ENCODE measurements at places on chromosomes 4 and X. TPM values are rescaled to one million over a fixed set of nuclear protein-coding genes. Genes with fewer than 3 reads are reported as not detected.

DNAAF6 gene
- total RNA-seq, result not detected

ABCB7 gene
- total RNA-seq, result 18.9 TPM

DCAF12L2 gene
- total RNA-seq, result not detected

- H3K4me1 ChIP-seq, result no peaks in the 10 kb centered on the region
- no peaks in the 10 kb centered on the region for H3K27me3 ChIP-seq
- DNase-seq, result no peak
- H3K4me3 ChIP-seq, result no peak overlapping the region
Measured at GRCh38 chrX:33078273-33078672, 133.1 kb downstream of the DMD start.

DNA sequence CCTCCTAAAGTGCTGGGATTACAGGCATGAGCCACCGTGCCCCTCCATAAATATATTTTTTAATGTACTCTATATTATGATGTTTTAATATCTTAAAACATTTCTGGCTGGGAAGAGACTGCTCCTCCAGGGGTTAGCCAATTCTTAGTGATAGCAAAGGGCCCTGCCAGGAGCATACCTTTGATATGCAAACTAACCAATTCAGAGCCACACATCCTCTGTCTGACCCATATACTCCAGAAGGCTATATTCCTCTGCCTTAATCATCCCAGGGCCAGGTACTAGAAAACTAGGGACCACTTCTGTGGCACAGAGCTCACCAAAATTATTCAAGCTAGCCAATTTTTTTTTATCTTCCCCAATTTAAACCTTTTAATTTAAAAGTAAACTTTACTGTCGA is 43.6 kb upstream of the BEX4 start:
- no peak for DNase-seq
- H3K36me3 ChIP-seq, result no peaks in the 10 kb centered on the region
- no peak overlapping the region for H3K27ac ChIP-seq
- H3K27me3 ChIP-seq, result peaks cover 4% of the 10 kb centered on the region

- no peaks in the 10 kb centered on the region for H3K4me1 ChIP-seq
- no peaks in the 10 kb centered on the region for H3K27me3 ChIP-seq
- H3K27ac ChIP-seq, result no peak overlapping the region
- no peaks in the 10 kb centered on the region for H3K36me3 ChIP-seq
- H3K4me3 ChIP-seq, result no peak overlapping the region
- DNase-seq, result peak; percentile 78
Measured at GRCh38 chrX:100768679-100769338, 36.9 kb upstream of the SYTL4 start.

GRCh38 chr4:180636696-180637404 is 1606.4 kb upstream of the TENM3 start:
- no peak overlapping the region for H3K4me3 ChIP-seq
- no peaks in the 10 kb centered on the region for H3K27me3 ChIP-seq
- H3K36me3 ChIP-seq, result no peaks in the 10 kb centered on the region
- no peaks in the 10 kb centered on the region for H3K4me1 ChIP-seq
- H3K27ac ChIP-seq, result no peak overlapping the region

DNA sequence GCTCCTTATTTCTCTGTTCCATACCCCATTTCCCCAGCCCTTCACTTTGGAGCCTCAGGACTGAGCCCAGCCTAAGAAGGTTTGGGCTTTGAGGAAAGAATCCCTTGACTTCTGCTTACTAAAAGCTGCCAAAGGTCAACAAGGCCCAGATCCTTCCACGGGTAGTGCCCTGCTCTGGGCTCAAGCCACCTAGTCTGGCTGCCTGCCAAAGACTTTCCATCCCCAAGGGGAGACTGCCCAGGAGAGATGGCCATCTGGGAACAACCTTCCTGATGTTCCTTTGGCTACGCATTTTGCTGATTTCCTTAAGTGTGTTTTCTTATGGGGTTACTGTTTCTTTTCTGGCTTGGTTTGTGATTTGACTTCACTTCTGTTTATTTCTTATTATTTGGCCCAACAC is 49.8 kb upstream of the NDP start:
- no peak overlapping the region for H3K4me3 ChIP-seq
- no peaks in the 10 kb centered on the region for H3K27me3 ChIP-seq
- no peak overlapping the region for H3K27ac ChIP-seq
- no peaks in the 10 kb centered on the region for H3K4me1 ChIP-seq

DNA sequence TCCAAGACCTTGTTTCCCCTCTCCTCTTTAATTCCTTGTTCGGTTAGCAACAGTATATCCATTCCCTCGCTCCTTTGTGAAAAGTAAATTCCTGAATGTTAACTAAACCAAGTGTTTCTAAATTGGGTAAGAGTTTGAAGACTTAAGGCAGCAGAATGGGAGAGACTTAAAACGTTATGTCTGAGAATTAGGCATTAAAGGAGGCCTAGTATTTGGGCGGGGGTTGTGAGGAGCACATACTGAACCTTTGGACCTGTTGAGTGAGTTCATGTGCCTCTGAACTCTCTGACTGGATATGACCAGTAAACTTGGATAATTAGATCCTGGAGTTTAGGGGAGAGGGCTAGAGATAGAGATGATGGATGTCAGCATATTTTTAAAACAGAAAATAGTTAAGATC is 1.2 kb downstream of the MSMO1 start:
- no peak overlapping the region for H3K4me3 ChIP-seq
- H3K4me1 ChIP-seq, result peaks cover 35% of the 10 kb centered on the region
- H3K27ac ChIP-seq, result no peak overlapping the region

DNA sequence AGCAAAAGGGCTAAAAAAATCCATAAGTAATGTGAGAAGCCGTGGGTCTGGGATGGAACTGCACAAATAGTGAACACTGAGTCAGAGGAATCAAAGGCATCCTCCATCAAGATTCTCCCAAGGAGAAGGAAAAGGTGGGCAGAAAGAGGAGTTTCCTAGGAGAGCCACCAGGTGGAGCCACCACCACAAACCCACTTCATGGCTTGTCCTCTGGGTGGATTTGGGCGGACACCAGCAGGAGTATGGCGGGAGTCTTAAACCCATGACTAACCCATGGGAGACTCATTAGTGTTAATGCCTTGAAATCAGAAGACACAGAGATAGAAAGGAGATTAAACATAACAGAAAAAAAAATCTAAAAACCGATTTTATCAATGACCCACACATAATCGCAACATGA is 147.7 kb downstream of the SH3KBP1 start:
- peaks cover 37% of the 10 kb centered on the region for H3K4me1 ChIP-seq
- H3K27me3 ChIP-seq, result no peaks in the 10 kb centered on the region
- peaks cover 2% of the 10 kb centered on the region for H3K36me3 ChIP-seq
- peak overlapping the region; percentile 33 for H3K4me3 ChIP-seq

- H3K27me3 ChIP-seq, result no peaks in the 10 kb centered on the region
- no peaks in the 10 kb centered on the region for H3K4me1 ChIP-seq
- no peak for DNase-seq
- no peak overlapping the region for H3K27ac ChIP-seq
- no peak overlapping the region for H3K4me3 ChIP-seq
Measured at GRCh38 chr4:12409507-12410190, 981.0 kb upstream of the HS3ST1 start.

GRCh38 chr4:127586922-127587571 is 45.7 kb upstream of the INTU start:
- no peak for DNase-seq
- no peak overlapping the region for H3K4me3 ChIP-seq
- peaks cover 2% of the 10 kb centered on the region for H3K36me3 ChIP-seq
- H3K4me1 ChIP-seq, result no peaks in the 10 kb centered on the region
- H3K27me3 ChIP-seq, result peaks cover 22% of the 10 kb centered on the region

- no peak for DNase-seq
- H3K27me3 ChIP-seq, result no peaks in the 10 kb centered on the region
- H3K27ac ChIP-seq, result no peak overlapping the region
- H3K36me3 ChIP-seq, result no peaks in the 10 kb centered on the region
- no peak overlapping the region for H3K4me3 ChIP-seq
Measured at GRCh38 chr4:5260121-5260520, 208.8 kb downstream of the STK32B start.

DNA sequence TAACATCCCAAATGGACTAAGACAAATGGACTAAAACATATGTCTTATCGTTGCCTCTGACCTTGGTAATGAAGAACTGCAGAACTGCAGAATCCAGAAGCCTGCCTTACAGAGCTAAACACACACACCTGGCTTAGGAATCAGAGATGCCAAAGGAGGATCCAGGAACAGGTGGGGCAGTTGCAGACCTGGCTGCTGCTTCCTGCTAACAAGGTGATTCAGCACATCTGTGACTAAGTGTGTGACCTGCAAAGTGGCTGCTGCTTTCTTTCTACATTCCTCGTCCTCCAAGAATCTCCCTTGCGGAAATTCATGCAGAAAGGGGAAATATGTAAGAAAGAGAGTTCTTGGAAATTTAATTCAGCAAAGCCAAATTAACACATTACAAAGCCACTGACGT is 96.8 kb upstream of the NLGN4X start:
- H3K27me3 ChIP-seq, result no peaks in the 10 kb centered on the region
- no peaks in the 10 kb centered on the region for H3K4me1 ChIP-seq
- H3K4me3 ChIP-seq, result no peak overlapping the region
- DNase-seq, result no peak
- no peak overlapping the region for H3K27ac ChIP-seq

- no peaks in the 10 kb centered on the region for H3K36me3 ChIP-seq
- H3K27ac ChIP-seq, result no peak overlapping the region
- no peaks in the 10 kb centered on the region for H3K4me1 ChIP-seq
- DNase-seq, result no peak
Measured at GRCh38 chr4:53716471-53717063, 125.3 kb upstream of the LNX1 start.

GRCh38 chr4:169185133-169185956 is 85.4 kb downstream of the SH3RF1 start:
- DNase-seq, result no peak
- no peak overlapping the region for H3K4me3 ChIP-seq
- peak overlapping the region; percentile 24 for H3K27ac ChIP-seq
- peaks cover 47% of the 10 kb centered on the region for H3K27me3 ChIP-seq

DNA sequence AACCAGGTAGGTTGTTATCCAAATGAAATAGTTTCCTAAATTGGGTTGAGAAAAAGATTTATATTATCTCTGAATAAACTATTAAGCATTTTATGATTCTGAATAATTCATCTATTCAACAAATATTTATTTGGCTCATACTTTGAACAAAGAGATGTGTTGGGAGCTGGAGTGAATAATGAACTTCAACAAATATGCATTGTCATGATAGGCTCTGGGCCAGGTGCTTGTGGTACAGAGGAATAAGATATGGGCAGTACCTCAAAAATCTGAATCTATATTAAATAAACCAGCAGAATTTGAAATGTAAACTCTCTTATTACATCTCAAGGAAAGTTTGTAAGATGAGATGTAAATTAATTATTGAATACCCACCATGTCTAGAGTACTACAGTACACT is 75.7 kb upstream of the DCLK2 start:
- no peak overlapping the region for H3K27ac ChIP-seq
- no peak overlapping the region for H3K4me3 ChIP-seq
- peaks cover 20% of the 10 kb centered on the region for H3K27me3 ChIP-seq
